Cerebellar cortex (tissue), 1 donor: ENCODE measurements at places on chromosomes 12 and 14.

- DNase-seq: no peak
Measured at GRCh38 chr14:61736751-61737150, 25.5 kb upstream of the SNAPC1 start.

GRCh38 chr12:4826909-4827308 lies 82.8 kb upstream of the KCNA1 start:
- no peak for DNase-seq

DNA sequence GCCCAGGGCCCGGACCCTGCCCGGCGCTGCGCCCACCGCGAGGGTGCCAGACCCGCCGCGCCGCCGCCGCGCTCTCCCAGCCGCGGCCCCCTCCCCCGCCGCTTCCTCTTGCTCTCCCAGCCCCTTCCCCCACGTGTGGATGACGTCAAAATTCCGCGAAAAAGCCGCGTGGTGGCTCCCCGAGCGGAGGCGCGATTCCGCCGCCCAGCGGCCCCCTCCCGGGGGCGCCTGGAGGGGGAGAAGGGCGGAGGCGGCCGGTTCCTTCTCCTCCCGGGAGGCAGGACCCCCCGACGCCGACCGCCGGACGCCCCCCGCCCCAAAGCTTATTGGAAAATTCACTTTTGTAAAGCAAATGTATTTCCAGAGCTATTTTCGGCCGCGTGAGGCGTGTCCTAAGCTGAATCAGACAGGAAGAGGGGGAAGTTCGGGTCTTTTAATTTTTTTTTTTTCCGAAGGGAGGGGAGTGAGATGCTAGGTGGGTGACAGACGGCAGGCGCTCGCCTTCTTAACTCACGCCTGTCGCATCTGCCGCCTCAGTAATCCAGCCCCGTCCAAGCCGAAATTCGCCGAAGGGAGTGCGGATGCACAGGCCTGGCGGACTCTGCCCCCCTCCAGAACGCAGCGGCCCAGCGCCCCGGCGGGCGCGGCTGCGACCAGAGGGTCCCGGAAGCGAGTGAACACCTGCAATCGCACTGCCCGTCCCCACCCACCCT lies 4.1 kb upstream of the CCND2 start:
- DNase-seq: peak; percentile 59

DNA sequence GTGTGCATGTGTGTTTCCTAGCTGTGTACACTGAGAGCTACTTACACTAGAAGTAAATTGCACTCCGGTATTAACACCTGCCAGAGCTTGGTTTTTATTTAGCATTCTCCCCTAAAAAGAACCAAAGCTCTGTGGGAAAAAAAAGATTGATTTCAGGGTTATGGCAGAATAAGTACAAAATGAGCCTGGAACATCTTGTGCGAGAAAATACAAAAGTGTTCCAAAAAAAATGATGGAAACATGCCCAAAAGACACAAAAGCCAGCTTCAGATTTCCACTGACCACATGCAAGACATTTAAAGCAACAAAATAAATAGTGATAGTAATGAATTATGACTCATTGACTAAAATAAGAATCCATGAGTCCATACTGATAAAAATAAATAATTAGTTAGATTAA lies 188.3 kb downstream of the GXYLT1 start:
- no peak for DNase-seq

DNA sequence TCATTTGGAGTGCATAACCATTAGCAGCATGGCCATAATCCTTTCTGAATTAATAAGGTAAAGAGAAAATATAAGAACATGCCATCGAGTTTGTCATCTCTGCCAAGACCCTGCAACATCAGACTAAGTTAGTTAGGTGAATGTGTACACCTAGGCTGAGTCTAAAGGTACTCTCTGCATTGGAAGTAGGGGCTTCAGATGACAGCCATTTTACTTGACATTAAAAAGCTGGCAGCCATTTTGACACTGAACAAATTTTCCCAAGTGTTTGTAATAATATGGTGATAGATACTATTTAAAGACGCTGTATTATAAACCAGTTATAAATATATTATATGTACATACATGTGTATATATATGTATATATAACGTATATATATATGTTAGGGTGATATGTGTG lies 79.0 kb downstream of the SUDS3 start:
- no peak for DNase-seq

GRCh38 chr14:50040401-50040775 lies 76.0 kb downstream of the VCPKMT start:
- DNase-seq: no peak

DNA sequence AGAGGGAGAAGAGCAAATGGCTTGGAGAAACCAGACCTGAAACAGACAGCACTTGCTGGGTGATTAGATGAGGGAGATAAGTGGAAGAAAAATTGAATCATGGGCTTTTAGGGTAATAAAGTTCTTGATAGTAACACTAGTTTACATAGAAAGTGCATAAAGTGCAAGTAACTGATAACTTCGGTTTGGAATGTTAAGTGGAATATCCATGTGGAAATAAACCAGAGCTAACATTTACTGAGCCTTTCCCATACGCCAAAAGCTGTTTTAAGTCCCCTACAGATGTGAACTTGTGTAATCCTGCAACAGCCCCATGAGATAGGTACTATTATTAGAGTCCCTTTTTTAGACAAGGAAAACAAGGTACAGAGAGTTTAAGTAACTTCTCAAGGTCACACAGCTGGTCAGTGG lies 77.1 kb upstream of the NUDT4 start:
- DNase-seq: no peak

GRCh38 chr14:104392001-104392395 lies 187.6 kb upstream of the C14orf180 start:
- no peak for DNase-seq

DNA sequence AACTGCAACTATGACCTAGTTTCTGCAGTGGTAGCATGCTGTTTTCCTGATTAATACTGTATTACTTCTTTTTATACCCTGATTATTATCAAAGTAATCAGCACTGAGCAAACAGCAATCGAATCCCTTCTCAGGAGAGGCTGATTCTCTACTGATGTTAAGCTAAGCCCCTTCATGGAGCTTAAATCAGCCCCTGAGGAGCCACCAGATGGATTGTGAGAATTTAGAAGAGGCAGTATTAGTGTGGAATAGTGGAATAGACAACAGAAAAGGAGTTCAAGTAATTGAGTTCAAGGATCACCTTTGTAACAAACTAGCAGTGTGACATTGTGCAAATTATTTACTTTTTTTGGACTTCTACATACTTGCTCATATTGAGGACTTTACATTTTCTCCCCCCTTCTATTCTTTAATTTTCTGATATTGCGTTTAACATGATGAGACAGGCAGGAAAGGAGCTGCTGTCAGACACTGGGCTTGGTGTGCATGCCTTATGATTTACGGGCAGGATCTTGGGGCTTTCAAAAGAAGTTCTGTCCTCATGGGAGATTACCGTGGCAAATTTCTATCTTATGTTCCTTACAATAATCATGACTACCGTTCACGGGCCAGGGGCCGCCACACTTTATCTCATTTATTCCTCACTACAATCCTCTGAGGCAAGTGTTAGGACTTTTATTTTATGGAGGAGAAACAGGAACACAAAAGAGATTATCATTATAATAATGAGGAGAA lies 68.0 kb downstream of the PTPRR start:
- peak; percentile 45 for DNase-seq

DNA sequence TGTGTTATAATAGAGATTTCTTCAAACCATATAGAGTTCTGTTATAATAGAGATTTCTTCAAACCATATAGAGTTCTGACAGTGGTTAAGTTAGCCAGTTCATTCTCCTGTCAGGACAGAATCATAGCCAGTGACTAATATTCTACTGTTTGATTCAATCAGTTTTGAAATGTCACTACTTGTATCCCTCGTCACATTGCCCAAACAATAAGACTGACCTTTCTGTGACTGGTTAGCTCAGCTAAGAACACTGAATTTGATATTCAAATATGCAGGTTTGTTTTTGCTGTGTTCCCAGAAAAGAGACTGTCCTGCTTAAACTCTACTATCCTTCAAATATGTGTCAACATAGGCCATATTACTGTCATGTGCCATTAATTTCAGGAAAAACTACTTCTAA lies 74.4 kb downstream of the ALG10B start:
- no peak for DNase-seq

DNA sequence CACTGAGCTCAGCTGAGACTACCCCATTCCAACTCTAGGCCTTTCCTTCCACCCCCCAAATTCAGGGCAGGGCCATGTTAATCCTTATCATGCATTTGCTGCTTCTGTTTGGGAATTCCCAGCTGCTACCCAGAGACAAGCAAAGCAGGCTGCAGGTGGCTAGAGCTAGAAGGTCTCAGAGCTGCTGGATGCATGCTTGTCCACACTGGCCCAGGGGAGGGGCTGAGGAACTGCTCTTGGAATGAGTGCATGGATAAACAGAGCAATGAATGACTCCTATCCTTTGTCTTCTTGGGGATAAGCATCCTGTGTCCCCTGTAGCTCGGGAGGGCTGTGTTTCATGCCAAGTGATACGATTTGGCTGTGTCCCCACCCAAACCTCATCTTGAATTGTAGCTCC lies 136.8 kb upstream of the NOS1 start:
- no peak for DNase-seq

- DNase-seq: peak; percentile 76
Measured at GRCh38 chr12:78863482-78864402, 832 bp upstream of the SYT1 start.

GRCh38 chr14:61567838-61568571 lies 127.3 kb upstream of the HIF1A start:
- no peak for DNase-seq

GRCh38 chr12:61869796-61870195 lies 390.4 kb upstream of the USP15 start:
- DNase-seq: no peak

DNA sequence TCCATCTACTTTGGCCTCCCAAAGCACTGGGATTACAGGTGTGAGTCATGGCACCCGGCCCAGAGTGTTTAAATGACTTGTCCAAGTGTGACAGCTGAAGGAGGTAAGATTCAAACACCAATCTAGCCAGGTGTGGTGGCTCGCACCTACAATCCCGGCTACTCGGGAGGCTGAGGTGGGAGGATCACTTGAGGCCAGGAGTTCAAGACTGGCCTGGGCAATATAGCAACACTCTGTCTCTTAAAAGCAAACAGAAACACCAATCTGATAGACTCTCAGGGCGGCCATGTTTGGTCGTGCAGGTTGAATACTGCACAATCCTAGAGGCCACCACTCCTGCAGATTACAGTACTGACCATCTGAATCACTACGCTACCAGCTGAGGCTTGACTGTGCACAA lies 68.7 kb downstream of the RBM19 start:
- no peak for DNase-seq

DNA sequence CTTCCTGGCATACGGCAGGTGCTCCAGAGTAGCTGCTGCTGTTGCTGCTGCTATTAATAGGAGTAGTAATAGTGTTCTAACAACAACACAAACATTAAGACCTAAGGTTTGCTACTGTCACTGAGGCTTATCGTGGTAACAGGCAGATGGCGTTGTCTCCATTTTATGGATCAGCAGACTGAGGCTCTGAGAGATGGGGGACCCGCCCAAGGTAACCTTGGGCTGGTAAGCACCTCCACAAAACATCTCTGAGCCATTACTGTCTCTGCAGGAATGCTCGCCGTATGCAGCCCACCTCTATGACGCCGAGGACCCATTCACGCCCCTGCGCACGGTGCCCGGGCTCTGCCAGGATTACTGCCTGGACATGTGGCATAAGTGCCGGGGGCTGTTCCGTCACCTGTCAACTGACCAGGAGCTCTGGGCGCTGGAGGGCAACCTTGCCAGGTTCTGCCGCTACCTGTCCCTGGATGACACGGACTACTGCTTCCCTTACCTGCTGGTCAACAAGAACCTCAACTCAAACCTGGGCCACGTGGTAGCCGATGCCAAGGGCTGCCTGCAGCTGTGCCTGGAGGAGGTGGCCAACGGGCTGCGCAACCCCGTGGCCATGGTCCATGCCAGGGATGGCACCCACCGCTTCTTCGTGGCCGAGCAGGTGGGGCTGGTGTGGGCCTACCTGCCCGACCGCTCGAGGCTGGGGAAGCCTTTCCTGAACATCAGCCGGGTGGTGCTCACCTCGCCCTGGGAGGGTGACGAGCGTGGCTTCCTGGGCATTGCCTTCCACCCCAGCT lies 7.2 kb downstream of the HHIPL1 start:
- no peak for DNase-seq

DNA sequence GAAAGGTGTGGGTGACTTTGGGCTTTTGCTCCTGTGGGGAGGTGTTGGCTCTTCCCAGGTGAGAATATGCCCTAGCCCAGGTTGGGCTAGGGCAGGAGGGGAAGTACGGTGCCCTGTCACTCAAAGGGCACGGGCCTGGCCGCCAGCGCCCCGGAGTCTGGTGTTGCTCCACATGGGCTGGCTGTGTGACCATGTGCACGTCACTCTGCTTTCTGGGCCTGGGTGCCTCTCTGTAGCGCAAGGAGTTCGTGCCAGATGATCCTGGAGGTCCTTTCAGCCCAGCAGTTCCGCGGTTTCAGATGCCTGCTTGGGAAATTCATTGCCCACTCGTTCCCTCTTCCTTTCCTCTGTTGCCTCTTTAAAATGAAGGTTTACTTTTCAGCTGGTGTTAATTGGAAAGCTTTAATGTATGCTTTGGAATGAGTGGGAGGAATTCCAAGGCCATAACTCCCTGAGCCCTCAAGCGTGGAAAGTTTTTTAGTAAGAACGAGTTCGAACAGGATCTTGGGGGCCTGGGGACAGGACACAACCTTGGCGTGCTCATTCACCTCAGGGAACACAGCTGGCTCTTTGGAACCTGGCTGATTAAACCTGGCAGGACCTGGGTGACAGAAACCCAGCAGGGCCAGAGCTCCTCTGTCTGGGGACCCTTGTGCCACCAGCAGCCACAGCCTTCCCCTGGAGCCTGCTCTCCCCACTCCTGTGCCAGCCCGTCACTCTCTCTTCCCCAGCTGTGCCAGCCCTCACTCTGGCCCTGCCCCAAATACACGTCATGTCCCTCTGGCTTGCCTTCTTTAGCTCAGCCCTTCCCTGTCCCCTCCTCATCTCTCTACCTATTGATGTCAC lies 42.8 kb downstream of the TSPAN9 start:
- DNase-seq: no peak

DNA sequence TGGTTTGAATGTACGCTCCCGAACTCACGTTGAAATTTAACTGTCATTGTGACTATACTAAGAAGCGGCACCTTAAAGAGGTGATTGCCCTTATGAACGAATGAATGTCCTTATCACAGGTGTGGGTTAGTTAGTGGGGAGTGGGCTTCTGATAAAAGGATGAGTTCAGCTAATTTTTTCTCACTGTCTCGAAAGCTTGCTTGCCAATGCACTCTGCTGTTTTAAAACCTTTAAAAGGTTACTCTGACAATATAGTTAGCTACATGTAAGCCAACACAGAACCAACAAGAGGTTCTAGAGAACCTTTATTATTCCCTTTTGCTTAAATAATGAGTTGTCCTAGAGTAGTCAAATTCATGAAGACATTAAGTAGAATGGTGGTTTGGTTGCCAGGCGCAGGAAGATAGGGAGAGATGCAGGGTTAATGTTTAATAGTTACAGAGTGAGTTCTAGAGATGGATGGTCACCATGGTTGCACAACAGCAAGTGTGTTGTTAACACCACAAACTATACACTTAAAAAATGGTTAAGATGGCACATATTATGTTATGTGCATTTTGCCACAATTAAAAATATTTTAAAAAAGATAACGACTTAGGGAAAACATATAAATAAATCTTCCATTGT lies 26.3 kb downstream of the RTN1 start:
- no peak for DNase-seq

- no peak for DNase-seq
Measured at GRCh38 chr14:93629643-93630042, 158.6 kb downstream of the PRIMA1 start.
